Liver (tissue), 10 donors: ENCODE measurements at places on chromosomes 5 and 9.
A peak's percentile ranks its signal among the peaks of the same experiment; 100 is the strongest.

- no peaks in the 10 kb centered on the region for H3K27me3 ChIP-seq
- H3K4me3 ChIP-seq: no peak overlapping the region
- no peak overlapping the region for H3K27ac ChIP-seq
- no peaks in the 10 kb centered on the region for H3K4me1 ChIP-seq
- DNase-seq: no peak
- peaks cover 5% of the 10 kb centered on the region for H3K36me3 ChIP-seq
Measured at GRCh38 chr5:50843091-50843490, 176.7 kb downstream of the PARP8 start.

DNA sequence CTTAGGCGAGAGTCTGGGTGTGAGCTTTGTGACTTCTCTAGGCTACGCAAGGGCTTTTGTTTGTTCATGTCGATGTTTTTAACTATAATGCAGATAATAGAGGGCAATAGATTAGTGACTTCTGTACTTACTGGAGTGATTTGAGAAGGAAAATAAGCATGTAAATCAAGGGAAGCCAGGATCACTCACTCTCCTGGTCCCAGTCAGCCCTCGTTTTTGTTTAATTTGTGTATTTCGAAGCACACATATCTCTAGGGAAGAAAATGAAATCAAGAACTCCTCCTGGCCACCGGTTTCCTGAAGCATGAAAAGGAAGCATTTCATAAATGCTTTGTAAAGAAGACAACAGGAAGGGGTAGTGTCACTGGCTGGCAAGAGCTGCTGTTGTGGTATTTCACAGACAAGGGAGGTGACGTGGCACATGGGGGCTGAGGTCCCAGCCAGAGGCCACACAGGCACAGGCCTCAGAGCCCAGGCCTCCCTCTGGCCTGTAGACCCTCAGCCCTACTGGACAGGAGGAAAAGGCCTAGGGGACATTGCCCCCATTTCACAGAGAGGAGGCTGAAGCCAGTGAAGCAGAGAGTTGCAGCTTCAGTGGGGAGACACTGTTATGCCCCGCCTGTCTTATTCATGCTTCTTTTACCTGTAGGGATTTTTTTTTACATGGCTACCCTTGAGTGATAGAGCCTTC, 34.1 kb downstream of the IRF1 start:
- peaks cover 1% of the 10 kb centered on the region for H3K36me3 ChIP-seq
- H3K4me1 ChIP-seq: peaks cover 52% of the 10 kb centered on the region
- H3K27ac ChIP-seq: peak overlapping the region; percentile 92
- H3K4me3 ChIP-seq: no peak overlapping the region

- H3K27me3 ChIP-seq: no peaks in the 10 kb centered on the region
- H3K4me1 ChIP-seq: no peaks in the 10 kb centered on the region
- no peak overlapping the region for H3K4me3 ChIP-seq
- no peak overlapping the region for H3K27ac ChIP-seq
Measured at GRCh38 chr5:178839319-178839704, 20.4 kb upstream of the ZNF354B start.

- no peak overlapping the region for H3K4me3 ChIP-seq
- no peaks in the 10 kb centered on the region for H3K27me3 ChIP-seq
- no peaks in the 10 kb centered on the region for H3K36me3 ChIP-seq
- H3K27ac ChIP-seq: no peak overlapping the region
- no peaks in the 10 kb centered on the region for H3K4me1 ChIP-seq
Measured at GRCh38 chr5:44345871-44346270, 43.3 kb downstream of the FGF10 start.

GRCh38 chr5:78995521-78996007, 10.5 kb upstream of the ARSB start:
- H3K4me3 ChIP-seq: no peak overlapping the region
- no peaks in the 10 kb centered on the region for H3K36me3 ChIP-seq
- H3K4me1 ChIP-seq: no peaks in the 10 kb centered on the region
- no peak for DNase-seq
- H3K27me3 ChIP-seq: no peaks in the 10 kb centered on the region

GRCh38 chr5:160020266-160020770, 11.4 kb downstream of the TTC1 start:
- peaks cover 9% of the 10 kb centered on the region for H3K36me3 ChIP-seq
- H3K4me1 ChIP-seq: no peaks in the 10 kb centered on the region
- no peaks in the 10 kb centered on the region for H3K27me3 ChIP-seq
- H3K4me3 ChIP-seq: no peak overlapping the region
- no peak for DNase-seq
- H3K27ac ChIP-seq: peak overlapping the region; percentile 22

DNA sequence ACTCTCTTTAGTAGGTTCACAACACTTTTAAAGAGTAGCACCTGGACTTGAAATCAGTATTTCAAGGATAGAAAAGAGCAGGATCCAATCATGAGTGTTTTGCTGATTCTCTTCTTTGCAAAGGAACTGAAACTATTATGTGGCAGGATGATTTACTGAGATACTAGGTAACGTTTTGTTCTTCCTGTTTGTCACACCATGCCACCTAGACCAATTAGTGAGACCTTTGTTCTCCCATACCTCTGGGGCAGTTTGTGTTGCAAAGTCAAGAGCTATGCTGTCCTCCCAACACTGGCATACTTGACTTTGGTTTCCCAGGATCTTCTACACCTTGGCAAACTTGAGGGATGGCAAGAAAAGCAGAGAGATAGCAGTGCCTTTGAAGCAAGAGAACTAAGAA, 43.4 kb downstream of the PPP1R2B start:
- H3K4me1 ChIP-seq: no peaks in the 10 kb centered on the region
- DNase-seq: no peak
- H3K36me3 ChIP-seq: no peaks in the 10 kb centered on the region

DNA sequence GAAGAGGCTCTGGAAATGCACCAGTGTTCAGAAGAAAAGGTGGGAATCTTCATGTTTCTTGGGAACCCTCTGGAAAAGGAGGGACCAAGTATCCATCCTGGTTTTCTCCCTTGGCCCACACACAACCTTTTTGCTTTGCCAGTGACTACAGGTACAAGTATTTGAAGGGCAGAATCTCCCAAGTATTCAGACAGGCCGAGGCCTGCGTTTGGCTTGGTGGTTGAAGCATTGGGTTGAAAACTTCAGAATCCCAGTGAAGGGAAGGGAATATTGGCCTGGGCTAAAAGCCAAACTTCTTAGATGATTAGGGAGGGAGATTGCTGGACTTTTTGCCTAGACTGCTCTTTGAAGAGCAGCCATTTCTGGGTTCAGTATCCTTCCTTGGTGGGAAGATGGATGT, 71.9 kb downstream of the UBAP1 start:
- DNase-seq: no peak
- no peaks in the 10 kb centered on the region for H3K4me1 ChIP-seq
- H3K4me3 ChIP-seq: no peak overlapping the region
- H3K27ac ChIP-seq: no peak overlapping the region

DNA sequence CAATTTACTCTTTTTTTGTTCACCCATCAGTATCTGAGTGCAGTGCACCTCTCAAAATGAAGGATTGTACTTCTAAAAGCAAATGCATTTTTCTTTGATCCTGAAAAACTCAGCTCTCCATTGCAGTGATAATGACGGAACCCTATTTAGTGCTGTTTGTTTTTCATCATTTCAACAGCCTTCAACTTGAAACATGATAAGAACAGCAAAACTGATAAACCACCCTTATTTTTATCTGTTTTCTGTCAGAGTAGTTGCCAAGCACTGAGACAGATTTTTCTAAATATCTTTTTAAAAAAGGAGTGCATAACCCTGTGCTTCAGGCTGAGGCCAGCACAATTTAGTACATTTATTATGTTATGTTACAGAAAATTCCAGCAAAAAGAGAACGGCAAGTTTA, 549.8 kb upstream of the DMAC1 start:
- H3K4me3 ChIP-seq: no peak overlapping the region
- no peak overlapping the region for H3K27ac ChIP-seq
- H3K4me1 ChIP-seq: no peaks in the 10 kb centered on the region
- no peak for DNase-seq

DNA sequence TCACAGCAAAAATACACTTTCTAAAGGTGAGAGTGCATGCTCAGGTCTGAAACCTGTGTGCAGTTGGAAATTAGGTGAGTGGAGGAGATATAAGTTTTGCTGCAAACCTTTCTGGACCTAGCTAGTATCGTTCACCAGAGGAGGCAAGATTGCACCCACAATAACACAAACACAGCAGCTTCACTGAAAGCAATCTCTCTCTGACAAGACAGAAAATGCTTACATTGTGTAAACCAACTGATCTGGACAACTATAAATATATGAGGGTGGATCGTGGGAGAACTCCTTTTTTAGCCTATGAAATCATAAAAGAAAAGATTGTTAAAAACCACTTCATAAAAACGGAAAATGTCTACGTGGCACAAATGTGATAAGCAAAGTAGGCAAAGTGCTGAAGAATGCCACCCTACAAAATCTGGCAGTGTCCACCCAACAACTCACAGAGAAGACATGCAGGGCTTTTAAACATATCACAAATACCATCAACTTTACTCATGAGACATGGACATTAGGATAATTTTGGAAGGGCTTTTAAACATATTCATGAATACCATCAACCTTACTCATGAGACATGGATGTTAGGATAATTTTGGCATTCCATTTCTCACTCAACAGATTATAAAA, 134.3 kb downstream of the CDH18 start:
- H3K27me3 ChIP-seq: no peaks in the 10 kb centered on the region
- no peak overlapping the region for H3K4me3 ChIP-seq
- no peak for DNase-seq
- H3K36me3 ChIP-seq: no peaks in the 10 kb centered on the region
- H3K4me1 ChIP-seq: no peaks in the 10 kb centered on the region

GRCh38 chr5:133817456-133817855, 151.0 kb downstream of the C5orf15 start:
- H3K27ac ChIP-seq: no peak overlapping the region
- no peaks in the 10 kb centered on the region for H3K36me3 ChIP-seq
- H3K4me3 ChIP-seq: no peak overlapping the region
- no peaks in the 10 kb centered on the region for H3K4me1 ChIP-seq
- H3K27me3 ChIP-seq: no peaks in the 10 kb centered on the region
- DNase-seq: no peak

DNA sequence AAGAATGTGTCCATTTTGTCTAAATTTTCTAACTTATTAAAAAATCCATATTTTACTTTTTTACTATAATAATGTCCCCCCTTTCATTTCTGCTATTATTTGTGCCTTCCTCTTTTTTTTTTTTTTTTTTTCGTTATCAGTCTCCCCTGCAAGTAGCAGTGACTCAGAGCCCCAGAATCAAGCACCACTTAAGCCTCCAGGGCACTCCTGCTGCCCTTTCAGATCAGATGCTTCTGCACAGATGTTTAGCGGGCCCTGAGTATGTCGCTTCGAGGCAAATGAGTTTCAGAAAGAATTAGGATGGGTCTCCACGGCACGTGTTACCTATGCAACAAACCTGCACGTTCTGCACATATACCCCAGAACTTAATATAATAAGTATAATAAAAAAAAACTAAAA, 11.7 kb downstream of the MED7 start:
- H3K27me3 ChIP-seq: no peaks in the 10 kb centered on the region
- H3K27ac ChIP-seq: no peak overlapping the region
- H3K4me3 ChIP-seq: no peak overlapping the region
- no peaks in the 10 kb centered on the region for H3K36me3 ChIP-seq

GRCh38 chr9:129414993-129415941, 205.6 kb downstream of the C9orf50 start:
- no peak for DNase-seq
- no peak overlapping the region for H3K4me3 ChIP-seq
- peak overlapping the region; percentile 98 for H3K27ac ChIP-seq
- peaks cover 10% of the 10 kb centered on the region for H3K4me1 ChIP-seq
- H3K27me3 ChIP-seq: no peaks in the 10 kb centered on the region

DNA sequence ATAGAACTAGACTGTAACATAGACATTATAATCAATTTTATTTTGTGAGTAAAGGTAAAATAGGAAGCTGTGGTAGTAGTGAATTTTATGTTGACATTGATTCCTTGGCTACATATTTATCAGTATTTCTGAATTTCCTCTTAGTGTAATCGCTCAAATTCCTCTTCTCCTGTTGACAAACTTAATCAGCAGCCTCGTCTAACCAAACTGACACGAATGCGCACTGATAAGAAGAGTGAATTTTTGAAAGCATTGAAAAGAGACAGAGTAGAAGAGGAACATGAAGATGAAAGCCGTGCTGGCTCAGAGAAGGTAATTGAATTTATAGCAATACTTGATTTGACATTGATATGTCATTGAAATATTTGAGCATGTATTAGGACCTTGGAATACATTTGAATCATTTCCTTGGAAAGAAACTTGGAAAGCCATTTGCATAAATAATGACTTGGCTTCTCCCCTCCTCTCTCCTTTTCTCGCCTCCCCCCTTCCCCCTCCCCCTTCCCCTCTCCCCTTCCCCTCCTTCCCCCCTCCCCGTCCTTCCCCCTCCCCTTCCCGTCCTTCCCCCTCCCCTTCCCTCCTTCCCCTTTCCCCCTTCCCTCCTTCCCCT, 75.5 kb downstream of the GPBP1 start:
- no peak for DNase-seq
- no peaks in the 10 kb centered on the region for H3K4me1 ChIP-seq
- H3K36me3 ChIP-seq: peaks cover 54% of the 10 kb centered on the region
- no peak overlapping the region for H3K27ac ChIP-seq
- no peak overlapping the region for H3K4me3 ChIP-seq

DNA sequence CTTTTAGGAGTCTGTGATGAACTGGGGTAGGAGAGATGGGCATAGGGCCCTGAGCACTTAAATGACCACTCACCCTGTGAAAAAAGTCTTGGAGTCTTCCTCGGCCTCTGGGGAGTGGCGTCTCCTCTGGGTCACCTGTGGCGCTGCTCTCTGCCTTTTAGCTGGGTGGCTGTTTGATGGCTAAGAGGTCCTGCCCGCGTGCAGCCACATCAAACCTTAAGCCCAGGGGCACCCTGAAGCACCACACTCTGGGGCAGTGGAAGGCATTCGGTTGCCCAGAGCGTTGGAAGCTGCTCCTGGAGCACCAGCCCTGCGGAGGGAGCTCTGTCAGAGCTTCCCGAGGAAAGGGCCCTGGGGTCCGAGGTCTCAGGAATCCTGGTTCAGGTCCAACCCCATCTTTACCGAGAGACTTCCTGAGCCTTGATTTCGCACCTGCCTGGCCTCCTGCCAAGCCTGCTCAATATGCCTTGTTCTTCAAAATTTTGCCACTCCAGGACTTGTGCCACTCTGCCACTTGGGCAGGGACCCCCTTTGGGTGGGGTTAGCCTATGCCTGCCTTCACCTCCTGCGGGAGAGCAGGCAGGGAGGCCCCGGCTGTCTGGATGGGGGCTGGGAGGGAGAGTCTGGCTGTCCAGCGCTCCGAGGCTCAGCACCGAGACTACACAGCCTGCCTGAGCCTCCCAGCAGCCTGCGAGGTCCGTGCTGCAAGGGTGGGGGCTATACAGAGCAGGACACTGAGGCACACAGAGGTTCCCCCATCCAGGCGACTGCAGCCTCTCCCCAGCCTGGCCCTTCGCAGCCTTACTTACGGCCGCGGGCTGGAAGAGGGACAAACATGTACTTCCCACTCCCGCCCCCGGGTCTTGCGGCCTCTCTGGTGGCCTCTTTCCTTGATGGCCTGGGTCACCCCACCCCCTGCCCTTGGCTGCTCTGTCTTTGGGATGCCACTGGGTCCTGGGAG, 63.4 kb upstream of the RNU6ATAC start:
- peaks cover 36% of the 10 kb centered on the region for H3K4me1 ChIP-seq
- H3K27ac ChIP-seq: peak overlapping the region; percentile 19
- no peaks in the 10 kb centered on the region for H3K36me3 ChIP-seq
- DNase-seq: no peak
- H3K4me3 ChIP-seq: no peak overlapping the region
